NCI-H82 (cell line): ENCODE measurements at places on chromosomes 2 and 18.
A peak's percentile ranks its signal among the peaks of the same experiment; 100 is the strongest.

DNA sequence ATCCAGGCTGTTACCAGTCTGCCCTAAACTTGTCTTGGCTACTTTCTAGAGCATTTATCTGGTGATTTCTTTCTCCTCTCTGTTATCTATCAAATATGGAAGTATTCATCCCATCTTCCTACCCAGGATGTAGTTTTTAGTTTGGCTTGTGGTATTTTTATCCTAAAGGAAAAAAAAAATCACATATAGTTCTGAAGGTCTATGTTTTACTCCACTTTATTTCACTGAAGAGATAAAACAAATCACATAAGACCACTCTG, 62.2 kb downstream of the PXDN start:
- no peak for DNase-seq

DNA sequence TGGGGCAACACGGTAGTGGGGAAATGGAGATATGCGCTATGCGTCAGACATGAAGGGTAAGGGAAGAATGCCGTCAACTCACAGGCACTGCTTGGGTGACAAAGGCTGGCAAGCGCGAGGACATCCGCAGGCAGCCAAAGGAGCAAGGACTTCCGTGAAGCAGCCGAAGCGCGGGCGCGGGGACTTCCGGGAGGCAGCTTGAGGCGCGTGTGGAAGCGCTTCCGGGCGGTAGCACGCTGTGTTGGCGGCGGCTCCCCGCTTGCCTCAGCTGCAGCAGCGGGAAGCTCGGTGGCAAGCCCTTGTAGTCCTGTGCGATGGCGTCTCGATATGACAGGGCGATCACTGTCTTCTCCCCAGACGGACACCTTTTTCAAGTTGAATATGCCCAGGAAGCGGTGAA, at the start of gene PSMA8:
Gene PSMA8 (plus strand): TSS at position 218 of the 400 bp plus-strand sequence. CDS start 97 bp downstream, at position 315.
- DNase-seq, result no peak

DNA sequence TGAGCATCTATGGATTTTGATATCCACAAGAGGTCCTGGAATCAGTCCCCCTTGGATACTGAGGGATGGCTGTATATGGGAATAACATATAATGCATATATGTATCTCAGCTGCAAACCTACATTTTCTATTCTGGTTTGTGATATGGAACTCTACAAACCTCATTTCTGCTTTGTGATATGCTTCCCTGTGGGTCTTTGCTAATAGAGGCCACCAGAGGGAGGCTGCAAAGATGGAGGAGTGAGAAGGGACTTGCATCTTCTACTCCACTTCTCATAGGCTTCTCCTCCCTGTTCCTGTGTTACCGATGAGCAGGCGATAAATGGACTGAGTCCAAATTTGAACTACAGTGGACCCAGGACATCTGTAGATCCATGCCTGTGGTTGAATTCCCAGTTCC, 37.8 kb downstream of the ARID5A start:
- DNase-seq, result no peak

- no peak for DNase-seq
Measured at GRCh38 chr18:45137087-45137419, 456.4 kb downstream of the SETBP1 start.

- no peak for DNase-seq
Measured at GRCh38 chr2:236638707-236639106, 69.1 kb downstream of the ACKR3 start.

GRCh38 chr18:51654488-51655326, 457.2 kb upstream of the MEX3C start:
- peak; percentile 42 for DNase-seq

DNA sequence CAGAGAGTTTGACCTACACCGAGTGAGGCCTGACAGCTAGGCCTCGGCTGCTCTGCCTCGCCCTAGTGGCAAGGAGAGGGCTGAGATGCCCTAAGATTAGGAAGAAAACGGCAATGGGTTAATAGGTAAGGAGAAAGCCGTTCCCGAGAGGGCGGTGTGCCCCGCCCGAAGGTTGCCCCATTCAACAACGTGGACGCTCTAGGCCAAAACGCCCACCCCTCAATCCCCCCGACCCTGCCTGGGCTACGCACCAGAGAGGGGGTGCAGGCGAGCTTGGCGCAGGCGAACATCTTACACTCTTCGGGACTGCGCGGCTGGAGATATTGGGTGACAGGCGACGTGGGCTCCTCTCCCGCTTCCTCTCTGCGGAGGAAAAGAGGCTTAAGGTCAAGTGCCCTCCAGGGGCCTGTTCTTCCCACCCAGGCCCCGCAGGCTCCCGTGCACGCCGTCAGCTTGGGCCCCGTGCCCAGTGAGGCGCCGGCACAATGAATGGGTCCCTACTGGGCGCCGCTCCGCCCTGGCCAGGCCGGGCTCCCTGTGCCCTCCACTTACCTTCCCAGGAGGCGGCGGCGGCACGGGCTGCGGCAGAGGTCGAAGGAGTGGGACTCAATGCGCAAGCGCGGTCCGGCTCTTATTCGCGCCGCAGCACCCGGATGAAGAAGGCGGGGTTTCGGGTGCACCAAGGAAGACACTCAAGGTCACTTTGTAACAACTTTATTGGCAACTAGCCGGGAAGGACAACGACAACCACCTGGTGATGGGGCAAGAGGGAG, at the start of gene ATP5MC3:
Gene ATP5MC3 (minus strand): TSS at position 607 of the 773 bp plus-strand sequence. CDS start 317 bp downstream, at position 290.
- DNase-seq, result peak; percentile 98
